ENCODE measurements at places on chromosomes 7 and 10.

- DNase-seq: no peak
Observed at GRCh38 chr7:105178928-105179541, 165.0 kb downstream of the KMT2E start.

- no peak for DNase-seq
Observed at GRCh38 chr7:104843198-104843597, 170.8 kb upstream of the KMT2E start.

- DNase-seq: no peak
Observed at GRCh38 chr10:69364232-69364940, 52.3 kb downstream of the TACR2 start.

GRCh38 chr10:30573721-30574431, 55.7 kb downstream of the LYZL2 start:
- DNase-seq: no peak

DNA sequence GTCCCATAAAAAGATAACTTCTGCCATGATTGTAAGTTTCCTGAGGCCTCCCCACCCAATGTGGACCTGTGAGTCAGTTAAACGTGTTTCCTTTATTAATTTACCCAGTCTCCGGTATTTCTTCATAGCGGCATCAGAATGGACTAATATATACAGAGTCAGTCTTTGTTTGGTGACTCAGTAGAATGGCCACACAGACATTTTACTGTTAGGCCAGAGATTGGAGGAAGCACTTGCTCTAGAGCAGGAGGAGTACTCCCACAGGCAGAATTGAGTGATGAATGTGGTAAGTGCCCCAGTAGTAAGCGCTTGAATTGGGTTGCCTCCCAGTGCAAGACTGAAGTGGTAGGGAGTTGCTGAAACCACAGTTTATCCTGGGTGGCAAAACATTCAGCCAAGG, 149.5 kb upstream of the SMIM30 start:
- DNase-seq: no peak

DNA sequence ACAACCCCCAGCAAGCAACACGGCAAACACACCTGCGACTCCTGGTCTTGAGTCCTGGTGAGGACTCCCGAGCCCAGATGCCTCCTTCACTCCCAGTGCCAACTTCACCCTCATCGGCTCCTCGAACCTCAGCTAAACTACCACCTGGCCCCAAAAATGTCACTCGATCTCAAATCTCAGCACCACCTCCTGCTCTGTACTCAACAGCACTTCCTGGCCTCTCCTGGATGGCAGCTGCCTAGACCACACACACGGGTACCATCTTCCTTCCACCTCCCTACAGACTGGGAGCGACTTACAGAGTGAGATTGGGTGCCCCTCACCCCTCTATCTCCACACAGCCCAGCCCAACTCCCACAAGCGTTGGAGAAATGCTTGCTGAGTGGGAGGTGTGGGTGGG, 123.9 kb upstream of the MGMT start:
- no peak for DNase-seq

DNA sequence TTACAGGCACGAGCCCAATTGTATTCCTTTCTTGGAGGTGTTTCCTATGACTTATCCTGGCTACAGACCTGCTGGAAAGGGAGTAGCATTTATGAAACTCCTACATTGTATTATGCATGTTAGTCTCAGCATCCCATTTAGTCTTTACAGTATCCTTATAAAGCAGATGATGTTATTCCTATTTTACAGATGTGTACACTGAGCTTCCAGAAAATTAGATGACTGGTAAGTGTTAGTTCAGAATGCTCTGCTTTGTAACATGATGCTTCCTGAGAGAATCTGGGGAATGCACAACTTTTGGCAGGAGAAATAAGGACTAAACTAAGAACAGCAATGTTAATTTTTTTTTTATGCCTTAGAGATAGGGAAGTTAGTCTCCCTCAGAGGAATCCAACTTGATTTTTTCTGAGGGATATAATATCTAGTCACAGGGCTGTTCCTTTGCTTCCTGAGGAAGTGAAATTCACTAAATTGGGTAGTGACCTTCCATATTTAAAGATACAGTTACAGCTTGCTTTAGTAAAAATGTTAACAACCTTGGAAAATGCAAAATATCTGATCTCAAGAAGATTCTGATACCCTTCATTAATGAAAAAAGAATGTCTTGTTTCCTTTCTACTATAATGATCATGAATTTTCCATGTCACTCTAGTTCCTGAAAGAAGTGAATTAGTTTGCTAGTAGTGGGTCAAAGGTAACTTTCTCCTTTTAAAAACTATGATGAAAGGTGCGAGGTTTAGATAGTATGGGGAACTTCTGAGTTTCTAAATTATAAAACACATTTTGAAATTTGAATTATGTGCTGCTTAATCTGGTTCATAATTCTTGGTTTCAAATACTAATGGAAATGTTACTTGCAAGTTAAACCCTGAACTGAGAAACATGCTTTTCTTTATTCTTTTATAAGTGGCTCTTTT, 194.0 kb upstream of the PRPS1L1 start:
- no peak for DNase-seq

Data from activated T-cell treated with anti-CD3 and anti-CD28 coated beads for 1 hour (primary cell).